Activated B cell treated with CpG ODN at 0.5 μM for 24 hours (primary cell): ENCODE measurements at places on chromosomes 13 and 19.

- DNase-seq, result no peak
These were observed 33.4 kb downstream of the SPRY2 start for GRCh38 chr13:80307401-80307987.

DNA sequence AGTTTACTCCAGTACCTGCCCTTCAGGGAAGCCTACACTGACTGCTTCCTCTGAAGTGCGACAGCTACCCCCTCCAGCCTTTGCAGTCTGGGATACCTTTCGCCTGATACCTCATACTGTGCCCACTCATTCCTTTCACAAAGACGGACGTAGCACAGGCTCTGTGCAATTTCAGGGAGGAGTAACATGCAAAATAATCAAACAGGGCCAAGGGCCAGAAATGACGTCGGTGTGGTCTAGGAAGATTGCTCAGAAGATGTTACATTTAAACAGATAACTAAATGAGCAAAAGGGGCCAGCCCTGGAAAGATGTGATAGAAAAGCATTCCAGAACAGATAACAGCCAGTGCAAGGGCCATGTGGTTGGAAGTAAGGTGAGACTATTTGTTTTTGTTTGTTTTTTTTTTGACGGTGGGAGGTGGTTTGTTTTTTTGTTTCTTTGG lies 6.6 kb upstream of the DDX39A start:
- DNase-seq, result no peak

GRCh38 chr19:11239377-11240000 lies at the start of gene ANGPTL8:
TSS of gene ANGPTL8 (plus strand) at chr19:11239619. CDS start at chr19:11239638, 19 bp downstream.
- DNase-seq, result no peak

DNA sequence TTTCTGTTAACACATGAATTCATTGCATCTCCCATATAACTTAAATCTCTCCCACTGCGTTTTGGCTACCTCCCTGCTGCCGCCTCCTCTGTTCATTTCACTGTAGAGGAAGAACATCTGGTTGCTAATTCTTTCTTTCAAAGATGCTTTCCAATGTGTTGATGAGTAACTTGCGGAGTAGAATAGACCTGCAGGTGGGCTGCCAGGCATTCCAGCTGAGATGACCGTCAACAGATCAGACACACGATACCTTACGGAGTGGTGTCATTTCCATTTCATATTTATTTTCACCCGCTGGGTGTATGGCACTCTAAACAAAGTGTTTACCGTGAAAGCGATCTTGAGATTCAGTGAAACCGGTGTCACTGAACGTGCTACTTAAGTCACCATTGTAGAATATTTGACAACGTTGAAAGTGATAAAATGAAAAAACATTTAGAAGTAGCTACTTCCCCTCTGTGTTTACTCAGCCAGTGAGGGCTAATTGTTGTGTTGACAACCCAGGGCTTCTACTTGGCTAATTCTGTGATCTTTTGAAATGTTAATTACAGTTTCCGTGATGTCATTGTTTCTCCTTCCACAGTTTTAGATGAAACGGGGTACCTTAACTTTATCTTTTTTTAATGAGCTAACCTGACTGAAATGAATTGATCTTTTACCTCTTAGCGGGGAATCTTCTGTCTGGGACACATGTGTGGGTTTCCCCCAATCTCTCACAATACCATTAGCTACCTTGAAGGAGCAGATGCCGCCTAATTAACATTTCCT lies 228.5 kb upstream of the ARGLU1 start:
- DNase-seq, result no peak

- no peak for DNase-seq
These were observed 20.6 kb downstream of the PNMA8A start for GRCh38 chr19:46450737-46451136.

DNA sequence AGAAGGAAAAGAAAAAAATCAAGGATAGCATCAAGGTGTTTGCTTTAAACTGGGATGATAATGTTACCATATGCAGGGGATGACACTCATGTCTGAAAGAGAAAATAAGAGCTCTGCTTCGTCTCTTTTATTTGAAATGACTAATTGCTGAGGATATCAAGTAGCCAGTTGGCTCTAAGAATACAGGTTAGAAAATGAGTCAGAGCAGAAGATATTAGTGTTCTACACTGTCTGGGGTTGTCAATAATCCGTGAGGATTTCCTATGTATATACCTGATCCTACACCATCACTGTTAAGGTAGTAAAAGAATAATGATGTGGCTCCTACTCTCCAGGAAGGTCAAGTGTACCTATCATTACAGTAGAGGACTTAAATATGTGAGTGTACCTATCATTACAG lies 562.5 kb downstream of the GPC6 start:
- no peak for DNase-seq

DNA sequence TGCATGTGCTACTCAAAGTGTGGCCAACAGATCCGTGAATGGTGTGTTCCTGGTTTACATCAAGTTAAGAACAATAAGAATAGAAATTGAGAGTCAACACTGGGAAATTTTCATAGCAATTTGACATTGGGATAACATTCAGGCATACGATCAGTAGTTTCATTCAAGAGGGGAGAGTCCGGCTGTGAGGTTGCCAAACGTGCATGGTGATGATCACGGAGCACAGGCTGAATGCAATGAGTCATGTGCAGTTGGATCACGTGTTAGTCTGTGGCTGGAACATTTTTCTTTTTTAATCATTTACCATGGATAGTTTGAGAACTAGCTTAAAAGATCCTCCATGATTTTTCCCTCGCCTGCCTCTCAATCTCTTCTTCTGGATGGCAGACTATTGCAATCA lies 2.5 kb upstream of the DCT start:
- DNase-seq, result no peak

GRCh38 chr13:53101883-53102282 lies 73.3 kb downstream of the OLFM4 start:
- DNase-seq, result no peak
